ENCODE measurements at places on chromosomes 11 and 22.
A peak's percentile ranks its signal among the peaks of the same experiment; 100 is the strongest.

- no peak for DNase-seq
Observed at GRCh38 chr22:49199224-49199623, 628.4 kb downstream of the BRD1 start.

GRCh38 chr22:47465809-47466208 is 703.4 kb downstream of the TBC1D22A start:
- DNase-seq, result no peak

- peak; percentile 41 for DNase-seq
Observed at GRCh38 chr11:68904248-68904847, 657 bp downstream of the IGHMBP2 start.

GRCh38 chr11:33835143-33835878 is 56.6 kb downstream of the LMO2 start:
- DNase-seq, result peak; percentile 44

GRCh38 chr11:27216270-27217149 is 146.5 kb downstream of the CCDC34 start:
- DNase-seq, result no peak

DNA sequence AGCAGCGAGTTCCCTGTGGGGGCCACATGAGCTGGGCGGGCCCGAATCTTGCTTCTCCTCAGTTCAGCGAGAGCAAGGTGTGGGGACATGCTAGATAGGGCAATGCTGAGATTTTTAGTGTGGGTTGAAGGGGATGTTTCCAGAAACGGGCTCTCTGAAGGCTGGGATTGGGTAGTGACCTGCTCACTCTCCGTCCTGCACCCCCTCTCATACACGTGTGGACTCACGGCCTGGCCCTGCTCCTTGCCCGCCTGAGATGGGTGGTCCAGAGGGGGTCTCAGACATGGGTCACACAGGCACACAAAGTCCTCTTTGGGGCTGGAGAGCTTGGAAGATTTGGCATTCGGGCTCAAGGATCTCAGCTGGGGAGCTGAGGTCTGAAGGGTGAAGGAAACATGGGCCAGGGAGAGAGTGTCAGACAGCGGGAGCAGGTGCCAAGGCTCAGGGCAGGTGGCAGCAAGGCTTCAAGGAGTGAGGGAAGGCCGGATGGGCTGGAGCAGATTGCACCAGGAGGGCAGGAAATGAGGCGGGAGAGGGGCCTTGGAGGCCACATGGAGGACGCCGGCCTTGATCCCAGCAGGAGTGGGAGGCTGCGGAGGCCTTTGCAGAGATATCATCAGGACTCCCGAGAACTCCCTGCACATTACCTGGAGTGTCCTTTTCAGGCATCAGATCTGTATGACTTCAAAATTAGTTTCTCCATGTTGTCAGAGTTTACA is 74.1 kb downstream of the PARVB start:
- no peak for DNase-seq

- DNase-seq, result no peak
Observed at GRCh38 chr22:37266581-37267134, 15.7 kb upstream of the CYTH4 start.

GRCh38 chr11:120740380-120740779 is 228.8 kb downstream of the GRIK4 start:
- DNase-seq, result no peak

DNA sequence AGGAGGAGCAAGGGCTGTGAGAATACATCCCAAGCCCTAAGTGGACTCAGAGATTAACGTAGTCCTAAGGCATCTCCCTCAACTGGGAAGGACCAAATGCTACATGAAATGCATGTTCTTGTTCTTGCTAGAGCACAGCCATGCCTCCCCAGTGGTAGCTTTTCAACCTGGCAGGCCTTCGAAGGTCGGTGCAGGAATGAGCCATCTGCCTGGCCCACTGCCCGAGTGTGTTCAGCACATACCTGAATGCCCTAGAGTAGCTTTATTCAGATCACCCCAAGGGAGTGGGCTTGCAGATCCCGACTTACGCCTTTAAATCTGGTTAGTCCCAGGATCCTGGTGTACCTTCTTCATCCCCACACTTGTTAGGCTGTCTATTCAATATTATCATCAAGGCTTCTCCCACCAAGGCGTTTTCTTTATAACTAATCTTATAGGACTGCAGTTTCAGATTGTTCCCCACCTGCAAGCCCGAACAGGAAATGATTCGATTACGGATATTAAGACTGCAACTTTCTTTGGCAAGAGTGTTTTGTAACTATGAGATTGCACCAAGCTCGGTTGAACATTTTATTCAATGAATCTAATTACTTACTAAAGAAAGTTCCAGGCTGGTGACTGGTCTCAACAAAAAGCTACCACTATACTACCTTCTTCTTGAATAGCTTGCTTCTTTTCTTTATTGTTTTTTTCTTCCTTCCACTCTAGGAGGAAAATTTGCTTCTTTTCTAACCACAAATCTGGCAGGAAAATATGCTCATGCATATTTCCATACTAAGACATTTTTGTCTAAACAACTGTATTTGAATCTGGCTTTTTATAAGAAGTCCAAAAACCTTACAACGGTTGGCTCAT is 115.6 kb downstream of the SGSM3 start:
- peak; percentile 46 for DNase-seq

GRCh38 chr11:92552942-92553341 is 328.3 kb downstream of the FAT3 start:
- DNase-seq, result no peak

GRCh38 chr11:6219359-6219758 is 14.0 kb downstream of the C11orf42 start:
- DNase-seq, result peak; percentile 84

- peak; percentile 65 for DNase-seq
Observed at GRCh38 chr22:37457093-37457893, 28.9 kb downstream of the MFNG start.

GRCh38 chr11:104846216-104846615 is 52.0 kb downstream of the CASP12 start:
- DNase-seq, result no peak

DNA sequence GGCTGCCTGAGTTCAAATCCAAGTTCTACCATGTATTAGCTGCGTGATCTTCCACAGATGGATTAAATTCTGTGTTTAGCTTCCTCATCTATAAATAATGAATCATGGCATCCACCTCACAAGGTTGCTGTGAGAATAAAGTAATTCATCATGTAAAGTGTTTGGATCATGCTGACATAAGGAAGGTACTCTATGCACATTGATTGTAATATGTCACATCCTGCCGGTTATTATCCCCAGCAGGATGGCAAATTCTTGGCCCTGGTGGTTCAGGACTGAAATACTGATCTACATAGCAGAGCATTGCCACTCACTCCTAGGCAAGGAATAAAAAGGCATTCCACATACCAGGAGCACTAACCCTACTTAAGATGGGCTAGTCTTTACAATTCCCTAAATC is 40.8 kb downstream of the LGR4 start:
- no peak for DNase-seq

DNA sequence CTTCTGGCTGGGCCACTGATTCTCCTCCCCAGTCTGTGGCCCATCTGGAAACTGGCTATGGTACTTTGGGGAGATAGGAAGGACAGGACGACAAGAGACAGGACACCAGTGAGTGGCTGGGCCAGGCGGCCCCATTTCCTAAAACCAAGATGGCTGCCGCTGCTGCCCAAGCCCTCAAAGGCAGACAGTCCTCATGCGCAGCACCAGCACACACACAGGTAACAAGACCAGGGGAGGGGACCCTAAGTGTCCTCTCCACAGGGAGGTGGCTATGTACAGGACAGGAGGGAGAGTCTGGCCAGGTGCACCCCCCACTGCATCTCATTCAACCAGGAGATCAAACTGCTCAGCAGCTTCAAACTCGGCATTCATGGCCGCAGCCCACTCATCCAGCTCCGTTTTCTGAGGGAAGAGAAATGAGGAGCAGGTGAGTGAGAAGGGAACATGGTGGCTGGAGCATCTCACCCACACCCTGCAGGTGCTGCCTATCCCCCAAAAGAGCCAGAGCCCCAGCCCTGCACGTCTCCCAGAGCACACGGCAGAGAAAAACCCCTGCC is 5.0 kb downstream of the CDCA5 start:
- DNase-seq, result no peak

DNA sequence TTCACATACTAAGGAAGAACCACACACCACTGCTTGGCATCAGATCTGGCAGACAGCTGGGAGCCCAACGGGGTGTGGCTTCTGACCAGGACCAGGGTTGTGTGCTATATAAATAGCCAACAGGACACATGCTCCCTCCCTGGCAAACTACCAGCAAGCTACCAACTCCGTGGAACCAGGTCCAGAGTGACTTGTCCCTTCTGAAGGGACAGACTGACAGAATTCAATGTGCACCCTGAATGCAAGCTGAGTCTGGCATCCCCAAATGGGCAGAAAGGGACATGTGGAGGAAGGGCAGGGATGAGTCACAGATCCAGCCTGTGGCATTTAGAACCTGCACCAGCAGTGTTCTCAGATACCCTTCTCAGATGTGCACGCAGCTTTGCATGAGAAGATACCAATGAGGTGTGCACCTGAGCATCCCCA is 92.9 kb downstream of the MICAL3 start:
- DNase-seq, result no peak

- DNase-seq, result no peak
Observed at GRCh38 chr22:24437091-24437490, 9.7 kb downstream of the ADORA2A start.

GRCh38 chr22:17390087-17390486 is 20.8 kb downstream of the CECR2 start:
- DNase-seq, result no peak

GRCh38 chr11:44404736-44405395 is 94.9 kb upstream of the ALX4 start:
- DNase-seq, result no peak

DNA sequence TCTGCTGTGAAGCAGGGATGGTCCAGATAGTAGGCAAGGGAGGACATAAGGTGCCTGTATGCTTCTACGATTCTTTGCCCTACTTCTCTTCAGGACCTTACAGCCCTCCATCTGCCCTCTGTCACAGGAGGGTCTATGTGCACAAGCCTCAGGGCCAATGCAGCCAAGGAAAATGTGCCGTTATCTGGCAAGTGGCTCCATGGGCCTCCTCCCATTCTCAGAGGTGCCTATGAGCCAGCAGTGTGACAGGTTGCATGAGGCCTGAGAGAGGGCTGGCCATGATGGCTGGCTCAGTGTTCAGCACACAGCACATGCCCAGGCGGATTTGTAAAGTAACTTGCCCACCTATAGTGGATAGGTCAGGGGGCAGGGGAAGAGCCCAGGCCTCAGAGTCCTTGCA is 51.3 kb upstream of the SUSD2 start:
- no peak for DNase-seq

- no peak for DNase-seq
Observed at GRCh38 chr11:128294671-128295050, 292.7 kb downstream of the ETS1 start.

DNA sequence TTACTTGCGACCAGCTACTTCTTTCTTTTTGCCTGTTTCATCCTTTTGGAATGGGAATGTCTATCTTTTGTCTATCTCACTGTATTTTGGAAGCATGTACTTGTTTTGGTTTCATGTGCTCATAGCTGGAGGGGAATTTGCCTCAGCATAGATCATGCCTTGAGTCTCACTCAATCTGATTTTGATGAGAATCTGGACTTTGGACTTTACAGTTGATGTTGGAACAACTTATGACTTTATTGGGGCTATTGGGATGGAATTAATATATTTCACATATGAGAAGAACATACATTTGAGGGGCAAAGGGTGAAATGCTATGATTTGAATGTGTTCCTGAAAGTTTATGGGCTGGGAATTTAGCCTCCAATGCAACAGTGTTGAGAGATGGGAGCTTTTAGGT is 206.2 kb upstream of the DDI1 start:
- no peak for DNase-seq

- no peak for DNase-seq
Observed at GRCh38 chr11:11537372-11537771, 84.4 kb downstream of the GALNT18 start.

DNA sequence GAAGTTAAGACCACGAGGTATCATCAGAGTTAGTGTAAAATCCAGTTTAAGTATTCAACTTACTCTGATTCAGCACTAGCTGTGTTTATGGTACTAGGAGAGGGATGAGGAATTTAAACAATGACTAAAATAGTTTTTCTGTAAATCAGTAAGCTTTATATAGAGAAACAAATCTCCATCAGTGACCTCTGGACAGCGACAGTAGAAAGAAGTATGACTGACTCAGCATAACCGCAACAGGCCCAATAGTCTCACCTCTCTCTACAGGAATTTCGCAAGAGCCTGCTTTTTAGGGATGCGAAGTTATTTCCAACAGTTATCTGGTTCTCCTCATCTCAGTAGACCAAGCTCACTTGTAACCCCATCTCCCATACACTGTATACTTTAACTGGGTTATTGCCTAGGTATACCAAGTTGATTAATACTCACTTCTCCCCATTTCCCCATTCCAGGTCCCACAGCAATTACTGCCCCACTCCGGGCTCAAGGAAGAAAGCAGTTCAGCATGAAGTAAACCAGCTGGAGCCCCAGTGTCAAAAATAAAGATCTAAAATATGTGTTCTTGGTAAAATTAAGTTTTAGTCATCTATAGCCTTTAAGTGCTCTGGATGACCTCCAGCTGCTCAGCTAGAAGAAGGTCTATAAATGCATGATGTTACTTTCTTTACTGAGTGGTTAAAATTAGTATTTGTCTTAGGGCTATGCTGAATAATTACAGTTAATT is 770.6 kb upstream of the CCDC90B start:
- no peak for DNase-seq

GRCh38 chr11:93370260-93370659 is 39.7 kb downstream of the DEUP1 start:
- peak; percentile 3 for DNase-seq

DNA sequence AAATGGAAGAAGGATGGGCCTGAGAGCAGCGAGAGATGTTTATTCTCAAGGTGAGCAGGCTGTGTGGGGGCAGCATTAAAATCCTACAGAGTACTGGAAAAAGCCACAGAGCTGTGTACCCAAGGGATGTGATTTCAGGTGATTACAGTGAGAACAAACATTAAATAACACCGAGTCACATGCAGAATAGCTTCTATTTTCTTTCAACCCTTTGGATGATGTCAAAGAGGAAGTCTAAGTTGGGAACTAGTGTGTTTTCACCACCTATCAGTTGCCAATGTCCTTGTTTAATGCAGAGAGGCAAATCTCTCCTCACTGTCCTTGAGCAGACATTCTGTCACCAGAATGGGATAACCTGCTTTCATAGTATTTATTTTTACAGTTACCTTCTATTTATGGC is 379.6 kb upstream of the NARS2 start:
- no peak for DNase-seq

- DNase-seq, result peak; percentile 90
Observed at GRCh38 chr11:8328848-8329330, 65.2 kb upstream of the LMO1 start.

- DNase-seq, result no peak
Observed at GRCh38 chr11:63535734-63536133, 874 bp upstream of the PLAAT4 start.

- no peak for DNase-seq
Observed at GRCh38 chr11:69413993-69414392, 67.5 kb upstream of the LINC01488 start.
